Tibial nerve (tissue), 4 donors: ENCODE measurements at places on chromosomes 3 and 15. TPM values are rescaled to one million over a fixed set of nuclear protein-coding genes. Genes with fewer than 3 reads are reported as not detected.

PIERCE2 gene
- not detected for total RNA-seq

FAM107A gene
- total RNA-seq: 258 TPM

FBXO40 gene
- total RNA-seq: not detected

MOBP gene
- 2.5 TPM for total RNA-seq

TRH gene
- total RNA-seq: not detected

ADAMTS7 gene
- 19.3 TPM for total RNA-seq

GRCh38 chr3:150372722-150373121 is 35.4 kb upstream of the TSC22D2 start:
- H3K36me3 ChIP-seq: no peaks in the 10 kb centered on the region
- DNase-seq: no peak
- no peaks in the 10 kb centered on the region for H3K27me3 ChIP-seq
- H3K4me3 ChIP-seq: no peak overlapping the region

DNA sequence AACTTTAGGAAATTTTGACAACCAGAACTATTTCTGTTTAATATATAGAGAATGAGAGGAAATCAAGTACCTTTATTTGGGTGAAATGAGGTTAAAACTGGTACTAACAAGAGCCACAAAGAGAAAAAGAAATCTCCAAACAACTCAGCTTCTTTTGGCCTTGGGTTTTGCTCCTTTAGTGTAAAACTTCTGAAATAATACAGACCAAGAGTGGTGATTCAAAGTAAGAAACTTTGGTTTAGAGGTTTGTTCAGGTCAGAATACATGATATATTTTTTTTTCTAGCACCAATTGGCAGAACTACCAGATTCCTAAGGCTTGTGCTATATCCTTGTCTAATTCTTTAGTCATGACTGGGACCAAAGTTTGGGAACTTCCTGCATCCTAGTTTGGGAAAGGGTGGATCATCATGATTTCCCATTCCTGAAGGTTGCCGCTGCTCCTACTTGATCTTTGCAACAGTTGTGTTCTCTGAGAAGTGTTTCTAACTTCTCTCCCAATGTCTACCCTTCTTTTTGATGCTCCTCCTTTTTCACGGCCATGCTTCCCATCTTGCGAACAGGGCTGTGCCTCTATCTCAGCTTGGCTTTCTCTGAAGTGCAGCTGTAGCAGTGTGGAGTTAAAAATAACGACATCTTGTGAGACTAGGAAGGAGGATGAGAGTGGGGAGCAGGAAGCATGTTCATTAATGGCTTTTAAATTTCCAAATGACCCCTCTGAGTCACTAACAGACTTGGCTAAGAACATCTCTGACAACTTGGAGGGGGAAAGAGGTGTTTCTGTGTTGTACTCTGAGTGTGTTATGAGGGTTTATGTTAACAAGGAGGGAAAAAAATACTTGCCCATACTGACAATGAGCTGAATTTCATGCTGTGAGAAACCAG is 87.7 kb downstream of the KCNAB1 start:
- H3K27me3 ChIP-seq: no peaks in the 10 kb centered on the region
- DNase-seq: no peak
- no peak overlapping the region for H3K27ac ChIP-seq

- no peaks in the 10 kb centered on the region for H3K36me3 ChIP-seq
- no peak overlapping the region for H3K27ac ChIP-seq
- no peaks in the 10 kb centered on the region for H3K27me3 ChIP-seq
- no peak overlapping the region for H3K4me3 ChIP-seq
- H3K4me1 ChIP-seq: no peaks in the 10 kb centered on the region
Observed at GRCh38 chr3:61667814-61668213, 106.4 kb downstream of the PTPRG start.

- H3K4me3 ChIP-seq: no peak overlapping the region
Observed at GRCh38 chr3:15651396-15651795, 49.9 kb downstream of the BTD start.

GRCh38 chr3:52447512-52448355 is 2.8 kb upstream of the SEMA3G start:
- H3K27ac ChIP-seq: no peak overlapping the region
- H3K4me1 ChIP-seq: peaks cover 8% of the 10 kb centered on the region
- no peaks in the 10 kb centered on the region for H3K27me3 ChIP-seq
- H3K4me3 ChIP-seq: no peak overlapping the region
- DNase-seq: no peak

DNA sequence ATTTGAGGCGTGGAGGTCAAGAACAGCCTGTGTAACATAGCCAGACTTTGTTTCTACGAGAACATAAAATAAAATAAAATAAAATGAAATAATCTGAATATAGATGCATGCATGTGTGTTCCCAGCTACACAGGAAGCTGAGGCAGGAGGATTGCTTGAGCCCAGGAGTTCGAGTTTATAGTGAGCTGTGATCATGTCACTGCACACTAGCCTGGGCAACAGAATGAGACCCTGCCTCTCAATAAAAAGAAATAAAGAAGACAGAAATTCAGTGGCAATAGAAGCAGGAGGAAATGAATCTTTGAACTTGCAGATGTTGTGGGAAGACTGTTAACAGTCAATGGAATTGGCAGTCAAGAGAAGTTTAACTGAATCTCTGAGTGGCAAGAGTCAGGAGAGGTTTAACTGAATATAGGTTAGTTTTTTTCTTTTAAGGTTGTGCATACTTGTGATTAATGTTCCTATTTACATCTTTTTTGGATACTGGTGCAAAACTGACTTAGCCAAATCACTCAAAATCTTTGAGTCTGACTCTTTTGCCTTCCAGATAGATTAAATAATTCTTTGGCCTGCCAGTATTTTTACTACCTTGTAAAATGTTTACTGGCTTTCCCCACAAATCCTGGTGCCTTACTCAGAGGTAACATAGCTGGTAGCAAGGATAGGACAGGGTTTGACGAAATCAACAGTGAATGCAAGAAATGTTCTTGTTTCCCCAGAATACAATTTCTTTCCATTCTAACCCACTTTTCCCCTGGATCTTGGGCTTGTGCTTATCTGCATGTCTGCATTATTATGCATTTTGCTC is 361.4 kb downstream of the PDCD6IP start:
- H3K27ac ChIP-seq: no peak overlapping the region
- H3K36me3 ChIP-seq: no peaks in the 10 kb centered on the region
- no peak overlapping the region for H3K4me3 ChIP-seq
- no peak for DNase-seq
- no peaks in the 10 kb centered on the region for H3K27me3 ChIP-seq

GRCh38 chr3:197181741-197182140 is 116.7 kb downstream of the DLG1 start:
- H3K27ac ChIP-seq: no peak overlapping the region
- DNase-seq: peak; percentile 16

DNA sequence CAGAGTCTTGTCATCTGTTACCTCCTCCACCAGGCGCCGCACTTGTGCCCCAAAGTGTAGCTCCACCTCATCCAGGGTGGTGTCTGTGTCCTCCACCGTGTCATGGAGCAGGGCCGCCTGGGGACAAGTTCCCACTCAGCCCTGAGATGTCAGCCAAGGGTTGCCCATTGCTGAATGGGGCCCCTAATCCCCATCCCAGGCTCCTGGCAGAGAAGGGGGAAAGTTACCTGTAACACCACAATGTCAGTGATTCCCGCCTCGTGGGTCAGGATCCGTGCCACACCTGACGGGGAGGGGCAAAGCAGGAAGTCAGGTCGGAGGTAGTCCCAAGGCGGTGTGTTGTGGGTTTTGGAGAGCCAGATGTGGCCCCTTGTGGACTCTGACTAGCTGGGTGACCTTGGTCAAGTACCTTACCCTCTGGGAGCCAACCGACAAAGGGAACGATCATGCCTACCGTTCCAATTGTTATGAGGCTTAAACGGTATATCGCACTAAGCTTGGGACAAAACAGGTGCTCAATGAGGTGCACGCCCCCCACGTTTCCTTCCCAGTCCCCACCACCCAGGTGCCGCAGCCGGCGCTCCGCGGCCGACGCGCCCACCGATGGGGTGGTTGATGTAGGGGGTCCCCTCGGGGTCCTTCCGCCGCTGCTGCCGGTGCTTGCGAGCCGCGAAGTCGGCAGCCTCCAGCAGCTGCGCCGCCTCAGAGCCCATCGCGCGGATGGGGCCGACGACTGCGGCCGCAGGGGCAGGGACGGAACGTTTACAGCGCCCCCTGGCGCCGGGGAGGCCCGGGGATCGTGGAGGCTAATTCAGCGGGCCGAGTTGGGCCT is at the start of gene HDDC3:
Gene HDDC3, minus strand, starts transcription at position 722 of the 832 bp plus-strand sequence. Its CDS starts 9 bp downstream, at position 713.
- peak within 1 kb of the TSS; percentile 92 for H3K27ac ChIP-seq
- peaks cover 36% of the 10 kb centered on the region for H3K4me1 ChIP-seq
- peak; percentile 77 for DNase-seq
- peak within 1 kb of the TSS; percentile 73 for H3K4me3 ChIP-seq

DNA sequence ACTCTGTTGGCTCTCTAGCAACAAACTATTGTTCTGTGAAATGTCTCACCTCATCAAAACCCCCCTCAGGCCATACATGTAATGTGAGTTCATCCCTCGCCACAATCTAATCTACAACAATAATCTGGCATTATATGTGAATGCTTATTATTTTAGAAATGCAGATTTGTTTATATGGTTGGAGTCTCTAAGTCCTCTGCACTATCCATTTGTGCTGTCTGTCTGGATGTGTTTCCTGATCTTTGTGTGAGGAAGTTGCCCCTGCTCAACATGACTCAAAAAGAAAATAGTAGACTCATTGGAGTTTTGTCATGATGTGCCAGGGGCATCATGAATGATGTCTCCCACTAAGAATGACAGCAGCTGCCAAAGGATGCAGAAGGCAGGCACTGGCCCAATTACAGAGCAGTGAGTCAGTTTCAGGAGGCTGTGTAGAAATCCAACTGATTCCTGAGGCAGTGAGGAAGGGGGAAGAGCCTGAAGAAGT is 161.6 kb upstream of the PDZRN3 start:
- no peak overlapping the region for H3K27ac ChIP-seq
- H3K36me3 ChIP-seq: no peaks in the 10 kb centered on the region

GRCh38 chr3:11164607-11165006 is 10.3 kb downstream of the HRH1 start:
- no peak overlapping the region for H3K27ac ChIP-seq
- H3K27me3 ChIP-seq: no peaks in the 10 kb centered on the region
- no peaks in the 10 kb centered on the region for H3K36me3 ChIP-seq
- DNase-seq: no peak

GRCh38 chr3:5485427-5485826 is 297.9 kb downstream of the EDEM1 start:
- H3K27me3 ChIP-seq: no peaks in the 10 kb centered on the region
- no peak overlapping the region for H3K27ac ChIP-seq
- DNase-seq: no peak
- H3K4me1 ChIP-seq: no peaks in the 10 kb centered on the region
- H3K36me3 ChIP-seq: no peaks in the 10 kb centered on the region

GRCh38 chr3:9201266-9201665 is 48.2 kb downstream of the SRGAP3 start:
- no peak overlapping the region for H3K4me3 ChIP-seq
- DNase-seq: no peak
- H3K36me3 ChIP-seq: no peaks in the 10 kb centered on the region
- no peaks in the 10 kb centered on the region for H3K27me3 ChIP-seq
- H3K27ac ChIP-seq: no peak overlapping the region

GRCh38 chr3:22862111-22862510 is 341.0 kb upstream of the UBE2E2 start:
- H3K36me3 ChIP-seq: no peaks in the 10 kb centered on the region
- no peaks in the 10 kb centered on the region for H3K27me3 ChIP-seq
- no peak for DNase-seq
- H3K27ac ChIP-seq: no peak overlapping the region

GRCh38 chr3:119635719-119636118 is 24.7 kb downstream of the POPDC2 start:
- H3K4me1 ChIP-seq: no peaks in the 10 kb centered on the region
- no peak for DNase-seq
- H3K27me3 ChIP-seq: no peaks in the 10 kb centered on the region
- no peaks in the 10 kb centered on the region for H3K36me3 ChIP-seq
- no peak overlapping the region for H3K4me3 ChIP-seq
- H3K27ac ChIP-seq: no peak overlapping the region

GRCh38 chr3:112642912-112643506 is 2.1 kb upstream of the CCDC80 start:
- H3K36me3 ChIP-seq: no peaks in the 10 kb centered on the region
- H3K27ac ChIP-seq: peak overlapping the region; percentile 89
- no peaks in the 10 kb centered on the region for H3K27me3 ChIP-seq

GRCh38 chr3:127611251-127611650 is 13.0 kb downstream of the MCM2 start:
- DNase-seq: no peak
- no peaks in the 10 kb centered on the region for H3K4me1 ChIP-seq
- peaks cover 77% of the 10 kb centered on the region for H3K36me3 ChIP-seq
- H3K27ac ChIP-seq: no peak overlapping the region

DNA sequence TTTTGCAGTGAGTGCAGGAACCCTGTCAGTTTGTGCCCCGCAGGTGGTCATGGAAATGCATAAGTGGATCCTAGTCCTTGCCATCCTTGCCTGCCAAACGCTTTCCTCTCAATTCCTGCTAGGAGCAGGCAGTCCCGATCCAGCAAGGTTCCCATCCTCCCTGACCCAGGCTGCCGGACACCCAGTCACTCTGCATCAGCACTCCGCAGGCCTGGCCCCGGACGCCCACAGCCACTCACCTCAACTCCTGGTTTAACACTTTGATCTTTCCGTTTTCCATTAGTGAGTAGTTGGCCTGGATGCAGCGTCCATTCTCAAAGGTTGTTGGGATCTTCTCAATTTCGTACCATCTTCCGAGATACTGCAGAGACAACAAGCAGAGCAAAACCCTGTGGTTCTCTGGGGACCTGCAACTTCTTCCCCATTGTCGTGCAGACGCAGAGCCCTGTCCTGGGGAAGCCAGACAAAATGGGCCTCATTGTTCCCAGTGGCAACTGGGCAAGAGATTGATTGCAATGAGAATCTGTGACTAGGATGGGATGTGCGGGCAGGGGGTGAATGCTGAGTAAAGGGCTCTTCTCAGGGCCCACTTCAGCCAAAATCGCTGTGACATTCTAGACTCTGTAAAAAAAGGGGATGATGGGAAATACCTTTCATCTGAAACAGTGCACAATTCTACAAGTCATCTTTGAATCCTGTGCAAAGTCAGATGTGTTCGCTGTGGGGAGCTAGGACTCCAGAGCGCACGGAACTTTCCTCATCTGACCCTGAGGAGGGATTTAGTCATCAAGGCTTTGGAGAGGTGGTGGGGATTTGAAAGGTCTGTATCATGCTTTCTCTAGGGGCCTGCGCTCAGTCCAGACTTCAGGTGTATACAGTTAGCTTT is 9.9 kb downstream of the APOD start:
- no peaks in the 10 kb centered on the region for H3K36me3 ChIP-seq
- no peak overlapping the region for H3K27ac ChIP-seq
- no peaks in the 10 kb centered on the region for H3K27me3 ChIP-seq
- no peak overlapping the region for H3K4me3 ChIP-seq

GRCh38 chr3:84136425-84136824 is 822.4 kb upstream of the CADM2 start:
- no peaks in the 10 kb centered on the region for H3K27me3 ChIP-seq
- no peak overlapping the region for H3K4me3 ChIP-seq
- no peaks in the 10 kb centered on the region for H3K36me3 ChIP-seq
- no peak overlapping the region for H3K27ac ChIP-seq
